ENCODE measurements at places on chromosomes 1 and 21. TPM values are rescaled to one million over a fixed set of nuclear protein-coding genes. Genes with fewer than 3 reads are reported as not detected.

LAMB3 gene
- total RNA-seq: 110 TPM

AGBL4 gene
- 0.30 TPM for total RNA-seq

TUFT1 gene
- 40.6 TPM for total RNA-seq

ATP6V1G3 gene
- not detected for total RNA-seq

TENT5C gene
- total RNA-seq: 40.7 TPM

FAM72C gene
- total RNA-seq: 2.8 TPM

DNA sequence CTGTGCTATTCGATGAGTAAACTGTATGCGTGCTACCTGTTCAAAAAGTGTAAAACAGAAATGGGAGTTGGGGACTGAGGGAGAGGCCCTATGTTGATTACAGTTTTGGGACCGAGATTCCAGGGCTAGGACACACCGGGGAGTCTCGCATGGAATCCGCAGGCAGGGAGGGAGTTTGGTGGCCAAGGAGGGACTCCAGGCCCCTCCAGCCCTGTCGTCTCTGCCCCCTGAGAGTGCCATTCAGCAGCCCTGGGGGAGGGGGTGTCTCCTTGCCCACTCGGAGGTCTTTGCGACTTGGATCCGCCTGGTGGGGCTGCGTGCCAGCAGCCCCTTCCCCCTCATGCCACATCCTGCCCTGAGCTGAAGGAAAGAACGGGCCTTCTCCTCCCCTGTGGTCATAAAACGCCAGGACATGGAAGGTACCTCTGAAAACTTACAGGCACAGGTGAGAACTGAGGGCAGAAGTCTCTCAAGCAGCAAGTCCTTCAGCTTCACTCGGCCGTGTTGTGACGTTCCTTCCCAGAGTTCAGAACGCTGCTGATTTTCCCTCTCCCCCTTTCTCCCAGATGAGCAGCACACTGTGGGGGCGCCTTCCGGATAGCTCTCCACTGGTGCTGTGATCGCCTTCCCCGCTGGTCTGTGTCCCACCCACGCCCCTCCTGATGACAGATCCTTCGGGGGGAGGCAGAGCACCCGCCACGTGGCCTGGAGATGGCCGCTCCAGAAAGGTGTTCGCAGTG lies 141.4 kb downstream of the PEX14 start:
- H3K36me3 ChIP-seq: no peaks in the 10 kb centered on the region
- H3K27ac ChIP-seq: no peak overlapping the region
- no peak overlapping the region for H3K4me3 ChIP-seq
- no peak for DNase-seq
- no peaks in the 10 kb centered on the region for H3K4me1 ChIP-seq

GRCh38 chr1:172999349-172999748 lies 51.4 kb downstream of the TNFSF18 start:
- H3K27ac ChIP-seq: no peak overlapping the region
- no peaks in the 10 kb centered on the region for H3K36me3 ChIP-seq
- DNase-seq: no peak
- H3K4me3 ChIP-seq: no peak overlapping the region
- no peaks in the 10 kb centered on the region for H3K4me1 ChIP-seq

DNA sequence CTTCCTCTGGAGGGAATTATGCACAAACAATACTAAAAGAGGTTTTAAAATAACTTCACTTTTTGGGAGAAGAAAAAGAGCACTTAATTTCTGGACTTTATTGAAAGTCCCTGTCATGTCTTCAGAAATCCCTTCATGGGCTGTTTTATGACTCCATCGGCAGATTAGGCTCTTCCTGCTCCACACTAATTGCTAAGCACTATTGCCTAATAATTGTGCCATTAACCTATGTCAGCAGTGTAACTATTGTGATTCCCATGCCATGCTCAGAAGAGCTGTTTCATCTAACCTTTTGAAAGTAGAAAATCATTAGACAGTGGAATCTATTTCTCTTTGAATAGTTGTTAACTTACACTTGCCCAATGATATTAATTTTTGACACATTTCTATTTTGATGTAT lies 489.3 kb upstream of the RUNX1 start:
- no peaks in the 10 kb centered on the region for H3K36me3 ChIP-seq
- no peak overlapping the region for H3K4me3 ChIP-seq

- H3K27me3 ChIP-seq: no peaks in the 10 kb centered on the region
- no peaks in the 10 kb centered on the region for H3K36me3 ChIP-seq
- H3K27ac ChIP-seq: no peak overlapping the region
- H3K4me1 ChIP-seq: no peaks in the 10 kb centered on the region
Measured at GRCh38 chr1:218369688-218370511, 24.8 kb downstream of the TGFB2 start.

GRCh38 chr1:147565189-147565980 lies 24.1 kb downstream of the BCL9 start:
- H3K36me3 ChIP-seq: no peaks in the 10 kb centered on the region
- H3K4me3 ChIP-seq: no peak overlapping the region
- no peak for DNase-seq
- H3K27me3 ChIP-seq: no peaks in the 10 kb centered on the region

DNA sequence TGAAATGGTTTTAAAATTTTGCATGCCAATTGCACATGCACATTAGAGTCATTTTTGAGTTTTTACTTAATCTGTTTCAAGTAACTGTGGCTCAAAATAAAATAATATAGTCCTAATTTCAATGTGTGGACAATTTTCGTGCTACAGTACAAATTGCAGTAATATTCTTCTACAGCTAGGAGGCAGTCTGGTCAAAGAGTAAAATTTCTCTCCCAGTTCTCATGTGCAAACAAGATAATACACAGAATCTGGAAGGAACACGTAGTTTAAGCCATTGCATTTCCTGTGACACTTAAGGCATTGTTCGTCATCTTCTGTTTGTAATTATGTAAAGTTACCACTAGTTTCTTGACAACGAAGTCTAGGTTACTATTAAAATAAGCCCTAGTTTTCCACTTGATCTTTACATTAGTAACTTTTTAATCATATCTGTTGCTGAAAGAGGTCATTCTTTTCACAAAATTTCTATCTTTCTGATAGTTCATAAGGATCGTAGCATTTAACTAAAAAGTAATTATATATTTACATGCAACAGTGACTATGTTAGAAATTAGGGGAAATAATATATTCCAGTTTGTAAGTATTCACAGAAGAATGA lies 28.9 kb downstream of the ODR4 start:
- H3K4me1 ChIP-seq: no peaks in the 10 kb centered on the region
- DNase-seq: no peak
- no peaks in the 10 kb centered on the region for H3K36me3 ChIP-seq
- H3K27me3 ChIP-seq: no peaks in the 10 kb centered on the region
- no peak overlapping the region for H3K4me3 ChIP-seq
- no peak overlapping the region for H3K27ac ChIP-seq

- peak overlapping the region; percentile 58 for H3K27ac ChIP-seq
- H3K36me3 ChIP-seq: no peaks in the 10 kb centered on the region
- peaks cover 3% of the 10 kb centered on the region for H3K4me1 ChIP-seq
- H3K4me3 ChIP-seq: peak overlapping the region; percentile 43
Measured at GRCh38 chr1:150281221-150281757, 1.1 kb upstream of the CIART start.

DNA sequence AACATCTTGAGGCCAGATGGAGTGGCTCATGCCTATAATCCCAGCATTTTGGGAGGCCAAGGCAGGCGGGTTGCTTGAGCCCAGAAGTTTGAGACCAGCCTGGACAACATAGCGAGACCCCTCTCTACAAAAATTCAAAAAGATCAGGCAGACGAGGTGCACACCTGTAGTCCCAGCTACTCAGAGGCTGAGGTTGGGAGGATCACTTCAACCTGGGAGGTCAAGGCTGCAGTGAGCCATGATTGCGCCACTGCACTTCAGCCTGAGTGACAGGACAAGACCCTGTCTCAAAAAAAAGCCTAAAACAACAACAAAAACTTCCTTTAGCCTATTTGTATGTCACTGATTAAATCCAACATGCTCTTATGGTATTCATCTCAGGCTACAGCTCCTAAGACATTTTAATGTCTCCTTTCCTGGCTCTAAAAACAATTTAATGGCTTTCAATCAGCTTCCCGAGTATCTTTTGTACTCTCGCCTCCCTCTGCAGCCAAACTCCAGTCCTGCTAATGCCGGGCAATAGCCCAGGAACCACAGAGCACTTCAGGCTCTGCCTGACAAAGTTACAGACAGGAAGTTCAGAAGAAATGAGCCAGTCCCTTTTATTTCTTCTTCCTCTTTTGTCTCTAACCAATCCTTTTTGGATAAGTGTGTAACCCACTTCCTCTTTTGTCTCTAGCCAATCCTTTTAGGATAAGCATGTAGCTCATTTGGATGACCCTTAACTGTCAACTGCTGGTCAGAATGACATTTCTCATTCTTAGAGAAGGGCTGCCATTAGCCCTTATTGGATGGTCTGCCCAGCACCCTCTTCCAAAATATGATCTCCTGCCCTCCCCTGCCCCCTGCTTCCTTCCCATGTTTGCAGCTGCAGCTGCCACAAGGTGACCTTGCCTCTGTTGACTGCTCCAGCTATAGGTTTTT lies 6.6 kb upstream of the DOP1B start:
- H3K4me3 ChIP-seq: no peak overlapping the region
- no peaks in the 10 kb centered on the region for H3K27me3 ChIP-seq
- H3K4me1 ChIP-seq: peaks cover 7% of the 10 kb centered on the region
- no peaks in the 10 kb centered on the region for H3K36me3 ChIP-seq
- peak overlapping the region; percentile 31 for H3K27ac ChIP-seq

GRCh38 chr1:19038096-19038495 lies 81.6 kb upstream of the IFFO2 start:
- H3K4me3 ChIP-seq: no peak overlapping the region
- H3K27me3 ChIP-seq: no peaks in the 10 kb centered on the region
- no peaks in the 10 kb centered on the region for H3K36me3 ChIP-seq
- no peak overlapping the region for H3K27ac ChIP-seq
- no peaks in the 10 kb centered on the region for H3K4me1 ChIP-seq

DNA sequence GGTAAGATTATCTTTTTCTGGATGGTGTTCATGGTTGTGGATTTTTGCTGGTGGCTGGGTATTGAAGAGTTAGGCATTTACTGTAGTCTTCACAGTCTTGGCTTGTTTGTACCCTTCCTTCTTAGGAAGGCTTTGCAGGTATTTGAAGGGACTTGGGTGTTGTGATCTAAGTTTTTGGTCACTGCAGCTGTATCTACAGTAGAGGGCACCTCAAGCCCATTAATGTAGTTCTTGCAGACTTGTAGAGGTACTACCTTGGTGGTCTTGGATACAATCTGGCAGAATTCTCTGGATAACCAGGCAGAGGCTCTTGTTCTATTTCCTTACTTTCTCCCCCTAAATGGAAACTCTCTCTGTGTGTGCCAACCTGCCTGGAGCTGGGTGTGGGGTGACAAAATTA lies 155.8 kb upstream of the BRINP3 start:
- H3K4me3 ChIP-seq: no peak overlapping the region
- no peak for DNase-seq
- H3K4me1 ChIP-seq: no peaks in the 10 kb centered on the region
- H3K36me3 ChIP-seq: no peaks in the 10 kb centered on the region

- no peaks in the 10 kb centered on the region for H3K27me3 ChIP-seq
- no peaks in the 10 kb centered on the region for H3K4me1 ChIP-seq
- H3K4me3 ChIP-seq: no peak overlapping the region
- H3K27ac ChIP-seq: no peak overlapping the region
Measured at GRCh38 chr1:47621483-47621882, 183.6 kb downstream of the FOXD2 start.

- H3K4me3 ChIP-seq: no peak overlapping the region
- peak; percentile 53 for DNase-seq
- no peaks in the 10 kb centered on the region for H3K36me3 ChIP-seq
- no peak overlapping the region for H3K27ac ChIP-seq
Measured at GRCh38 chr1:23657659-23658275, 33.8 kb upstream of the RPL11 start.

- H3K4me1 ChIP-seq: no peaks in the 10 kb centered on the region
- no peak overlapping the region for H3K27ac ChIP-seq
- DNase-seq: no peak
- H3K36me3 ChIP-seq: no peaks in the 10 kb centered on the region
- H3K4me3 ChIP-seq: no peak overlapping the region
Measured at GRCh38 chr1:63969441-63969901, 195.7 kb downstream of the ROR1 start.

DNA sequence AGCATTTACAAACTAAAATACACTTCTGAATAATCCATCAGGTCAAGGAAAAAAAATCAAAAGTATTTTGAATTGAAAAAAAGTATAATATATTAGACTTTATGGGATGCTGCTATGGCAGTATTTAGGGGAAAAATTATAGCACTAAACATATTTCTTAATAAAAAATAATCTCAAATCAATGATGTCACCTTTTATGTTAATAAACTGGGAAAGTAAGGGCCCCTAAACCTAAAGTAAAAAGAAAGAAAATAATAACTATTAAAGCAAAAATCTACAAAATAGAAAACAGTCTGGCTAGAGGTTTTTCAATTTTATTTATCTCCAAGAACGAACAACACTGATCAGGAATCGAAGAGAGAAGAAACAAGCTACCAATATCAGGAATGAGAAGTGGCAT lies 160.8 kb upstream of the PLXNA2 start:
- H3K27me3 ChIP-seq: no peaks in the 10 kb centered on the region
- H3K4me1 ChIP-seq: no peaks in the 10 kb centered on the region
- H3K27ac ChIP-seq: no peak overlapping the region
- no peak for DNase-seq
- no peaks in the 10 kb centered on the region for H3K36me3 ChIP-seq
